Subcutaneous adipose tissue (tissue), 4 donors: ENCODE measurements at places on chromosomes 5 and 9. TPM values are rescaled to one million over a fixed set of nuclear protein-coding genes. Genes with fewer than 3 reads are reported as not detected.

The HNRNPA0 gene
- total RNA-seq, result 10.3 TPM

The FAM169A gene
- 0.33 TPM for total RNA-seq

The CDH18 gene
- not detected for total RNA-seq

The GPR150 gene
- 0.38 TPM for total RNA-seq

The CDKN2B gene
- 45.2 TPM for total RNA-seq

The PRRT1B gene
- not detected for total RNA-seq

The IGFBPL1 gene
- total RNA-seq, result not detected

The ANKRD31 gene
- 0.38 TPM for total RNA-seq

The MCTP1 gene
- 88.7 TPM for total RNA-seq

The SLC6A18 gene
- total RNA-seq, result not detected

The SLC25A2 gene
- 2.3 TPM for total RNA-seq

The TLE1 gene
- total RNA-seq, result 67.8 TPM

The PHF24 gene
- 2.3 TPM for total RNA-seq

The SCGB3A2 gene
- total RNA-seq, result not detected

The PCDHGA3 gene
- total RNA-seq, result 1.9 TPM

The CCIN gene
- 0.49 TPM for total RNA-seq

The PCDHGB1 gene
- 1.3 TPM for total RNA-seq

The PDE6A gene
- total RNA-seq, result not detected

The THOC3 gene
- 14.7 TPM for total RNA-seq

The FBP1 gene
- total RNA-seq, result 160 TPM

The FBXW11 gene
- total RNA-seq, result 51.8 TPM

The PROP1 gene
- not detected for total RNA-seq
